Sigmoid colon (tissue), 7 donors: ENCODE measurements at places on chromosomes 13 and 19. TPM values are rescaled to one million over a fixed set of nuclear protein-coding genes. Genes with fewer than 3 reads are reported as not detected.

DNA sequence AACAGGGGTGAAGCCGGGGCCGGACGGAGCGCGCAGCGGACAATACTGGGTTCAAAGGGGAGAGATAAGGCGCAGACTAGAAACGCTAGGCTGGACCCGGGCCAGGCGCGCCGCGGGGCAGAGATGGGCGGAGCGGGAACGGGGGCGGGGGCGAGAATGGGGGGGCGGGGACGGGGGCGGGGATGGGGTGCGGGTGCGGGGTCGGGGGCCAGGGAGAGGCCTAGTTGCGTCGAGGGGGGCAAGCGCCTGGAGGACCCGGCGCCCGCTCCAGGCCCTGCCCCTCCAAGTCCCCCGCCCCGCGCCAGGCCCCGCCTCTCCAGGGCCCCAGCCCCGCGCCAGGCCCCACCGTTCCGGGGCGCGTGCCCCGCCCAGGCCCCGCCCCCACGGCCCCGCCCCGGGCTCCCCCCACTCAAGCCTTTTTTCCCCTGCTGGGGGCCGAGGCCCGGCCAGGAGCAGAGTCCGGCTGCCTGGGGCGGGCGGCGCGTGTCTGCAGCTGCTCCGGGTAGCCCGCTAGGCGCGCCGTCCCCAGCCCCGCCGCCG lies at the start of gene CERS4:
CERS4 (plus strand) TSS at position 449 of the 540 bp plus-strand sequence. CDS start 41,707 bp downstream, outside the sequence.
- H3K36me3 ChIP-seq, result no peaks in the 10 kb centered on the region
- H3K4me1 ChIP-seq, result no peaks in the 10 kb centered on the region
- H3K4me3 ChIP-seq, result peak within 1 kb of the TSS; percentile 74
- H3K27me3 ChIP-seq, result no peaks in the 10 kb centered on the region
- peak; percentile 90 for DNase-seq
- H3K27ac ChIP-seq, result peak within 1 kb of the TSS; percentile 70

GRCh38 chr19:44988896-44989556 lies 12.2 kb upstream of the RELB start:
- DNase-seq, result peak; percentile 86
- H3K36me3 ChIP-seq, result peaks cover 58% of the 10 kb centered on the region
- no peak overlapping the region for H3K27ac ChIP-seq
- no peak overlapping the region for H3K4me3 ChIP-seq
- no peaks in the 10 kb centered on the region for H3K4me1 ChIP-seq
- H3K27me3 ChIP-seq, result no peaks in the 10 kb centered on the region

DNA sequence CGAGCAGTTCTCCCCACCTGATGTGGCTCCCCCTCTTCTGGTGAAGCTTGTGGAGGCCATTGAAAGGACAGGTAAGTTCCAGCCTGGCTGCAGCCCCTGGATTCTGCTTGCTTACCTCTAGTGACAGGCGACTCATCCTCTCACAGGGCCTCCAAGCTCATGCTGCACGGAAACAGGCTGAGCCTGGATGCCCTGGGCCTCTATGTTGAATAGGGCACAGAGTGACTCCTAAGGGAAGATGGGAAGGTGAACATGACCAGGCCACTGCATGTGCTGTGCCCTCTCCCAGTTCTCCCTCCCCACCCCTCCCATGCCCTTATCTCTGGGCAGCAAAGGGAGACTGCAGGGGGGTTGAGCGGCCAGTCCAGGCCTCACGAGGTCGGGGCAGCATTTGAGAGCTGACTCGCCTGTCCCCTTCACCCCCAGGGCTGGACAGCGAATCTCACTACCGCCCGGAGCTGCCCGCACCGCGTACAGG lies 7.6 kb downstream of the PIK3R2 start:
- no peaks in the 10 kb centered on the region for H3K27me3 ChIP-seq
- peaks cover 40% of the 10 kb centered on the region for H3K4me1 ChIP-seq
- no peaks in the 10 kb centered on the region for H3K36me3 ChIP-seq
- no peak for DNase-seq

DNA sequence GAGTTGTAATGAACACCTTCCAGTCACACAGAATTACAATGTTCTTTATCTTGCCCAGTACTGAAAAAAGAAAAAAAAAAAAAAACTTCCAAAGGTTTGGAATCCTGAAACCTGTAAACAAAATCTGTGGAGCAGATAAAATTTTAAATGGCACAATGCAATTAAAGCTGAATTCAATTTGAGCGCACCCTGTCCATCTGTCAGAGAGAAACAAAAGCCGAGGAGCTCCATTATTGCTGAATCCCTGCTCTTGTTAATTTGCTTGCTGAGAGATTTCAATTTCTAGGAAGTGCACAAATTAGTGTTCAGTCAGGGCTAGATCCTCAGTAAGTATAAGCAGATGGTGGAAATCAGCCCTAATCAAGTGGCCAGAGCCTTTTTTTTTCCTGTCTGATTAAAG lies 65.2 kb downstream of the DACH1 start:
- H3K4me3 ChIP-seq, result no peak overlapping the region
- H3K36me3 ChIP-seq, result no peaks in the 10 kb centered on the region
- no peaks in the 10 kb centered on the region for H3K27me3 ChIP-seq
- H3K4me1 ChIP-seq, result no peaks in the 10 kb centered on the region

GRCh38 chr13:49997955-49998354 lies 1.1 kb downstream of the TRIM13 start:
- no peaks in the 10 kb centered on the region for H3K27me3 ChIP-seq
- H3K4me3 ChIP-seq, result peak overlapping the region; percentile 78
- no peaks in the 10 kb centered on the region for H3K36me3 ChIP-seq
- H3K4me1 ChIP-seq, result peaks cover 57% of the 10 kb centered on the region

DNA sequence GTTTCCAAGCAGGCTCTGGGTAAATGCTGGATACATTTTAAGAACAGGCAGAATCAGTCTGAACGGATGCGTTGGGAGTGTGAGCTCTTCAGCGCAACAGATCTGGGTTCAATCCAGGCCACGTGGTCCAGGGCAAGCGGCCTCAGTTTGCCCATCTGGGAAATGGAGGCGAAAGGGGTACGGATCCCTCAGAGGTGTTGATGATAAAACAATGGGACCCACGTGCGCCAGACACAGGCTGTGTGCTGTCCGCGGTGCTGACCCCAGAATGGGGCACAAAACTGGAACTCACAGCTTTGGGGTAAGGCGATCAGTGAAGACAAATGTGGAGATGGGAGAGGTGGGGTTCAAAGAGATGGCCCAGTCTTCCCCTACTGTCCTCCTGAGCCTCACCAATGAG lies 13.1 kb upstream of the PDE4C start:
- H3K4me3 ChIP-seq, result no peak overlapping the region
- H3K36me3 ChIP-seq, result no peaks in the 10 kb centered on the region
- peaks cover 3% of the 10 kb centered on the region for H3K27me3 ChIP-seq

- H3K36me3 ChIP-seq, result no peaks in the 10 kb centered on the region
- no peaks in the 10 kb centered on the region for H3K4me1 ChIP-seq
- no peak overlapping the region for H3K4me3 ChIP-seq
- no peak overlapping the region for H3K27ac ChIP-seq
- no peaks in the 10 kb centered on the region for H3K27me3 ChIP-seq
- DNase-seq, result no peak
Measured at GRCh38 chr13:34258646-34259386, 440.9 kb downstream of the RFC3 start.

DNA sequence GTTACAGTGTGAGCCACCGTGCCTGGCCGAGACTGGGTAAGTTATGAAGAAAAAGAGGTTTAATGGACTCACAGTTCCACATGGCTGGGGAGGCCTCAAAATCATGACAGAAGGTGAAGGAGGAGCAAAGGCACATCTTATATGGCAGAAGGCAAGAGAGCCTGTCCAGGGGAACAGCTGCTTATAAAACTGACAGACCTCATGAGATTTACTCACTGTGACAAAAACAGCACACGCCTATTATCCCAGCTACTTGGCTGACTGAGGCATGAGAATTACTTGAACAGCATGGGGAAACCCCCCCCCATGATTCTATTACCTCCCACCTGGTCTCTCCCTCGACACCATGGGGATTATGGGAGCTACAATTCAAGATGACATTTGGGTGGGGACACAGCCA lies 23.4 kb upstream of the ZNF561 start:
- no peak overlapping the region for H3K4me3 ChIP-seq
- H3K4me1 ChIP-seq, result no peaks in the 10 kb centered on the region
- no peaks in the 10 kb centered on the region for H3K27me3 ChIP-seq
- DNase-seq, result no peak

Gene SPACA4
- not detected for total RNA-seq

Gene CEBPG
- 23.5 TPM for total RNA-seq

Gene RUBCNL
- 2.5 TPM for total RNA-seq

Gene FCAR
- total RNA-seq, result not detected

Gene PDE4C
- 5.4 TPM for total RNA-seq
